Mammary microvascular endothelial cell (primary cell): ENCODE measurements at places on chromosomes 16 and 17. TPM values are rescaled to one million over a fixed set of nuclear protein-coding genes. Genes with fewer than 3 reads are reported as not detected.

Gene NECAB2
- not detected in 2 replicates for total RNA-seq

Gene ABCA6
- 1.9 and 2.3 TPM in 2 replicates for total RNA-seq

Gene TP53TG3F
- not detected in 2 replicates for total RNA-seq

Gene KATNIP
- total RNA-seq, result 9.3 and 9.6 TPM in 2 replicates

Gene PRSS27
- total RNA-seq, result under 0.01 TPM in 1 of 2 replicates, not detected in the other
